ENCODE measurements at places on chromosomes 4 and X. TPM values are rescaled to one million over a fixed set of nuclear protein-coding genes. Genes with fewer than 3 reads are reported as not detected.
A peak's percentile ranks its signal among the peaks of the same experiment; 100 is the strongest.

DNA sequence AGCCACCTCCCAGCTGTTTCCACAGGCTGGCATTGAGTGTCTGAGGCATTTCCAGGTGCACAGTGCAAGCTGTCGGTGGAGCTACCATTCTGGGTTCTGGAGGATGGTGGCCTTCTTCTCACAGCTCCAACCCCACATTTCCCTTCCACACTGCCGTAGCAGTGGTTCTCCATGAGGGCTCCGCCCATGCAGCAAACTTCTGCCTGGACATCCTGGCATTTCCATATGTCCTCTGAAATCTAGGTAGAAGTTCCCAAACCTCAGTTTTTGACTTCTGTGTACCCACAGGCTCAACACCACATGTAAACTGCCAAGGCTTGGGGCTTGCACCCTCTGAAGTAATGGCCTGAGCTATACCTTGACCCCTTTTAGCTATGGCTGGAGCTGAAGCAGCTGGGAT lies 10.3 kb upstream of the FRMPD4 start:
- H3K4me3 ChIP-seq: no peak overlapping the region
- no peaks in the 10 kb centered on the region for H3K27me3 ChIP-seq
- no peaks in the 10 kb centered on the region for H3K36me3 ChIP-seq
- no peak overlapping the region for H3K27ac ChIP-seq

DNA sequence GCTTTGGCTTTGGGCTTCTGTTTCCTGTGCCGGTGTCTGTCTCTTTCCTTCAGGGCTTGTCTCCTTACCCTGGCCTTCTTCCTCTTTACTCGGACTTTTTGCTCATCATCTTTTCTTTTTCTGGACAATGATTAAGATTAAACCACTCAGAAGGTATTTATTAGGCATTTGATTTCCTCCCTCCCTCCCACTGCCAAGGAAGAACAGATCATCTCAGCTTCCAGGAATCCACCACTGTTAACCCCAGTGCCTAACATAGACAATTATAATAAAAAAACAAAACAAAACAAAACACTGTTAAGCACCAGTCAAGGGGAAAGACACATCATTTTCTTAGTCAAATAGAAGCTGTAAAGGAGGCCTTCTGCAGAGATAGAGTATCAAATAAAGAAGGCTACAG lies 16.6 kb downstream of the PGRMC1 start:
- no peaks in the 10 kb centered on the region for H3K27me3 ChIP-seq
- H3K27ac ChIP-seq: no peak overlapping the region
- no peaks in the 10 kb centered on the region for H3K36me3 ChIP-seq
- H3K4me3 ChIP-seq: no peak overlapping the region
- DNase-seq: no peak
- no peaks in the 10 kb centered on the region for H3K4me1 ChIP-seq

DNA sequence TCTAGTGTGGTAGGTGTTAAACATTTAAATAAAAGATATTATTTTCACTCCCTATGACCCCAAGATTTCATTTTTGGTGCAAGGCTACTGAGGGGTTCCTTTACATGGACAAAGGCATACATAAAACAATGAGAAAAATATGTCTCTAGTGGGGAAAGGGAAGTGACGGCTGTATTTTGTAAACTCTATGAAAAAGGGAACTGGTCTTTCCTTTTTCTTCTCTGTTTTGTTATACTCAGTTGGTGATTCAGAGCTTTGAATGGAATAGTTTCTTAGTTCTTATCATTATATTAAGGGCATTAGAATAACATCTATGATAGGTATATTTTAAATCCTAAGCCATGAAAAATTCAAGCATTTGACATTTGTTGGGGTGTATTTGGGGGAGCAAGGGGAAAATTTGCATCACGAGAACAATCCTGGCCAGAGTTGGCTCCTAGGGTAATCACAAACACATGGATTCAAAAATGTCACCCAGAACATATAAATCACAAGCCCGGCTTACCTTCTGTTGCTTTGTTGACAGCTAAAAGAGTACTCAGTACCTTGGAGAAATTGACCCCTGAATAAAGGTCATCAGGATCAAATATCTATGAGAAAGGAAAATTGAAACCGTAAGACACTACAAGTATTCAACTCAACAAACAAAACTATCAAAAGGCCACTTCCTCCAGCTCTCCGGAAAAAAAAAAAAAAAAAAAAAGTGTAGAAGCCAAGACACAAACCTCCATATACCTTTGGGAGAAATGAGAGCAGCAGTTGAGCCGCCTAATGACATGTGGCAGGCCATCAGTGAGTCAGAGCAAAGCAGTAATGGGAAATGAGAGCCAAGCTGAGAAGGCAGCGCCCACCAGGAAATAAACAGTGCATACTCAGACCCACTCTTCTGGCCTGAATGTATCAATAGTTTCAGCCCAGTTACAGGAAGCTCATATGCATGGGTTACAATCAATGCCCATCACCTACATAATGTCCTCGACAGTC lies 33.4 kb downstream of the ARHGEF6 start:
- H3K36me3 ChIP-seq: no peaks in the 10 kb centered on the region
- H3K4me1 ChIP-seq: no peaks in the 10 kb centered on the region
- H3K27me3 ChIP-seq: no peaks in the 10 kb centered on the region
- H3K4me3 ChIP-seq: no peak overlapping the region
- H3K27ac ChIP-seq: no peak overlapping the region

DNA sequence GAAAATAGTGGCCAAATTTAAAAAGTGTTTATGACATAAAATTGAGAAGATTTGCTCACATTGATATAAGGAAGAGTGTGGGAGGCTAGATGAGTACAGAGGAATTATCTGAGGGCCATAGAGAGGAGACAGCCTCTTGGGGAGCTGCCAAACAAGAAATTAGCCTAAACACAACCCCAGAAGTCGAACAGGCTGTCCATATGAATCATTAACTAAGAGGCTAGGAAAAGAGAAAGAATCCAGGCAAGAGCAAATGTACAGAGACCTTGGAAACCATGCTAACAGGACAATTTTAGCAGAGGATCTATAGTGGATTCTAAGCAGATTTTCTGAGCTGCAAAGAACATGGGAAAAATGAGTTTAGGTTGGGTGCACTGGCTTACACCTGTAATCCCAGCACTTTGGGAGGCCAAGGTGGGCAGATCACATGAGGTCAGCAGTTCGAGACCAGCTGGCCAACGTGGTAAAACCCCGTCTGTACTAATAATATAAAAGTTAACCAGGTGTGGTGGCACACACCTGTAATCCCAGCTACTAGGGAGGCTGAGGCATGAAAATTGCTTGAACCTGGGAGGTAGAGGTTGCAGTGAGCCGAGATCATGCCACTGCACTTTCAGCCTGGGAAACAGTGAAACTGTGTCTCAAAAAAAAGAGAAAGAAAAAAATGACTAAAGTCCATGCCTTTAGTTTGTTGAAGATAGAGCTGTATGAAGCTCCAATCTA lies 76.1 kb downstream of the NWD2 start:
- H3K27ac ChIP-seq: no peak overlapping the region
- DNase-seq: no peak
- no peaks in the 10 kb centered on the region for H3K36me3 ChIP-seq
- H3K27me3 ChIP-seq: no peaks in the 10 kb centered on the region

DNA sequence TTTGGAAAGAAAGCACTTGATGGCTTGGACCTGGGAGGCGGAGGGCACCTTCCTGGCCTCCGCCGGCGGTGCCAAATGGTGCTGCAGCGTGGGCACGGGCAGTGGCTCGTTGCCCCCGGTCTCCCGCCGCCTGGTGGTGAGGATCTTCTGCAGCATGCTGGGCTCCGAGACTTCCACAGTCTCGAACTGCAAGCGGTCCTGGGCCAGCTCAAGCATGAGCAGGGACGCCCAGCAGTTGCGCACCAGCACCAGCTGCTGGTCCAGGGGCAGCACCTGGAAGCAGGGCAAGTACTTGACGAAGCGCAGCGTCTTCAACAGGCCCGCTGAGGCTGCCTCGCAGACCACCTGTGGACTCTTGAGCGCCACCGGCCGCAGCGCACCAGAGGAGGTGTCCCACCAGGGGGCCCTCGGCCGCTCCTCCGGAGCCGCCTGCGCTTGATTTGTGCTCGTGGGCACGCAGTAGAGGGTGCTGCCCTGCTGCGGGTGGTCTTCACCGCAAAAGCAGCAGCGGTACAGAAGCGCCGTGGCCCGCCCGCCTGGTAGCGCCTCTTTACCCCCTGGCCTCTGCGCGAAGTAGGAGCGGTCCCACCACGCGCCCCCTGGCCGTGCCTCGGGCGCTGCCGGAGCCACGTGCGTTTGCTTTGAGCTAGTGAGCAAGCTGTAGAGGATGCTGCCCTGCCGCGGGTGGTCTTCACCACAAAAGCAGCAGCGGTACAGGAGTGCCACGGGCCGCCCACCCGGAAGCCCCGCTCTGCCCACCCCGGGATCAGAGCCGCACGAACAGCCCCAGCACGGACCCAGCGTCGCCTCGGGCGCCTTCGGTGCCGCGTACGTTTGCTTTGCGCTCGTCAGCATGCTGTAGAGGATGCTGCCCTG lies 689 bp downstream of the NR0B1 start:
- H3K27me3 ChIP-seq: peaks cover 9% of the 10 kb centered on the region
- no peak overlapping the region for H3K27ac ChIP-seq
- H3K4me3 ChIP-seq: peak overlapping the region; percentile 12
- no peaks in the 10 kb centered on the region for H3K4me1 ChIP-seq
- H3K36me3 ChIP-seq: no peaks in the 10 kb centered on the region
- no peak for DNase-seq

- DNase-seq: no peak
- H3K4me3 ChIP-seq: no peak overlapping the region
- no peaks in the 10 kb centered on the region for H3K36me3 ChIP-seq
- no peak overlapping the region for H3K27ac ChIP-seq
- H3K4me1 ChIP-seq: no peaks in the 10 kb centered on the region
Measured at GRCh38 chr4:128793859-128794672, 15.4 kb upstream of the JADE1 start.

DNA sequence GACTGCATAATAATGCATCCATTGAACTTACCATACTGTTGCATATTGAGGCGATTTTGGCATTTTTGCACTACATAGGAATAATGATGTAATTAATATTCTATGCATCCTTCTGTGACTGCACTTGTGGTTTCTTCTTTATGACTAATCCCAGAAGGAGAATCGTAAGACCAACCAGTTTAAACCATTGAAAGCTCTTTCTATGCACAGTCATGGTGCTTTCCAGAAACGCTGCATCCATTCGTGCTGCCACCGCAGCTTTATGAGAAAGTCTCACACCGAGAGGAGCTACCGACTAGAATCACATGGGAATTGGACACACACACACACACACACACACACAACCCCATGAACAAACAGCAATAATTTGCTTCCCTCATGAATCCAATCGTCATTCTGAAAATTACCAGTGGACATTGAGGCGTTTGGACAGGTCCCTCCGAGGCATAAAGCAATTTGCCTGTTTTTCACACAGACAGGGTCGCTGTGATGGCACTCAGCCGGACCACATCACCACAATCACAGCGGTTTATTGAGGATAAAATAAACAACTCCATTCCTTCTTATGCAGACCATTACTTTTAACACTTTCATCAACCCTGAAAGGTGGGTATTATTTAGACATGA lies 64.2 kb downstream of the PACRGL start:
- no peaks in the 10 kb centered on the region for H3K4me1 ChIP-seq
- no peak overlapping the region for H3K4me3 ChIP-seq
- H3K36me3 ChIP-seq: no peaks in the 10 kb centered on the region
- no peak for DNase-seq
- H3K27ac ChIP-seq: no peak overlapping the region

Gene TKTL2
- not detected for total RNA-seq

Gene OCIAD1
- 133 TPM for total RNA-seq

Gene SPATA4
- total RNA-seq: 0.36 TPM

Gene GYPE
- total RNA-seq: 0.71 TPM

Gene F8A2
- total RNA-seq: not detected

Gene SPANXN3
- not detected for total RNA-seq

Gene FRG2
- total RNA-seq: not detected

Gene PNMA6A
- 0.81 TPM for total RNA-seq

Gene ACOT9
- 51.3 TPM for total RNA-seq

Gene YY2
- 2.1 TPM for total RNA-seq
